ENCODE measurements at places on chromosomes 2 and 18.

GRCh38 chr2:182870227-182870626, 3.8 kb upstream of the FRZB start:
- no peak for DNase-seq

DNA sequence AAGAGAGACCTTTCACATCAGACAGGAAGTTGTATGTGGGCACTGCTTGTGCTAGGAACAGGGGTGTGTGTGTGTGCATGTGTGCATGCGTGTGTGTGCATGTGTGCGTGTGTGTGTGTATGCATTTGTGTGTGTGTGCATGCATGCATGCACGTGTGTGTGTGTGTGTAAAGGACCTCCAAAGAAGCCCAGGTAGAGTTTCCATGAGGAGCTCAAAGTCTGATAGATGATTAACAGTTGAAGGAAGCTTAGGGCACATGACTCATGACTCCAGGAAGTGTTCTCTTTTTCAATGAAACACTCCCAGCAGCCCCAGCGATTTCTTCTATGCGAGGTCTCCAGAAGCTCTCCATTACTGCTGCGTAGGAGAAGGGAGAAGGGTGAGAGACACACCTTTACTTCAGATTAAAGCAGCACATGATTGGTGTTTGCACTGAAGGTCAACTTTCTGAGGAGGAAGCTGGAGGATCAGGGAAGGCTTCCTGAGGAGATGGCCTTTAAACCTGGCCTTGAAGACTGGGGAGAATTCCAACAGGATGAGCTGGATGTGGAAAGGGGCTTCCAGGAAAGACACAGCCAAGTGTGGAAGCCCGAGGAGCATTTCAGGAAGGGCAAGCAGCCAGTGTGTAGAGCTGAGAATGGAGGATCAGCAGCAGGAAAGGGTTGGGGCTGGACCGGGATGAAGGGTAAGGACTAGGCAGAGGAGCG, 77.7 kb downstream of the SMAD4 start:
- no peak for DNase-seq

DNA sequence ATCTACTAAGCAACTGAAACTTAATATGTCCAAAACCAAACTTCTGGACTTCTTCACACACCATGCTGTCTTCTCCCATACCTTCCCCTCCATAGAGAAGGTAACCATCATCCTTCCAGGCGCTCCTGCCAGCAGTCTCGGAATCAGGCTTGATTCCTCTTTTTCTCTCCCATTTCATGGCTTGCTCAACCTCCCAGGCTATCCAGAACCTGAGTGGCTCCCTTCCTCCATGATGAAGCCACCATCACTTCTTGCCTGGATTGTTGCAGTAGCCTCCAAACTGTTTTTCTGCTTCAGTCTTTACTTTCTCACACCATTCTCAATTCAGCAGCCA, 40.1 kb upstream of the NDUFV2 start:
- DNase-seq: no peak

- no peak for DNase-seq
These were observed 158.9 kb downstream of the LDLRAD4 start for GRCh38 chr18:13377496-13377895.

All from hippocampal formation (tissue), 2 donors.